ENCODE measurements at places on chromosomes 6 and 20. TPM values are rescaled to one million over a fixed set of nuclear protein-coding genes. Genes with fewer than 3 reads are reported as not detected.

CLPSL2 gene
- total RNA-seq: not detected

CDH26 gene
- total RNA-seq: 1.8 TPM

PTK7 gene
- 48.1 TPM for total RNA-seq

ANKRD66 gene
- 0.05 TPM for total RNA-seq

SIRPB2 gene
- 1.2 TPM for total RNA-seq

RSPH4A gene
- 0.38 TPM for total RNA-seq

RNF182 gene
- total RNA-seq: 0.90 TPM

PLCB1 gene
- total RNA-seq: 4.7 TPM
